IPS DF 6.9 (cell line): ENCODE measurements at places on chromosomes 12 and 14.

DNA sequence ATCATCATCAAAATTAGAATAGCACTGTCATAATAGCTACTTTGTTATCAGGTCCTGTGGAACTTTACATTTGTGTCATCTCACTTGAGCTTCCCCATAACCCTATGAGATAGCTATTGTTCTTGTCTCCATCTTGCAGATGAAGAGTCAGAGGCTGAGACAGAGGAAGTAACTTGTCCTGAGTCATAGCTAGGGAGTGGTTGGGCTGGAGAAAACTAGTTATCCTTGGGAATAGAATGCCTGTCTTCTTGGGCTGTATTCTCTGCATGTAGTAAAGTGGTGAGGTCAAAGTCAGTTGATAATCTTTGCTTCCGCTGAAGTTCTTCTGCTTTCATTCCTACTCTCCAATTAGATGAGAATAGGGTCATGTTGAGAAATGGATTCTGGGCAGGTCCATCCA, 117.0 kb downstream of the SMOC1 start:
- DNase-seq, result no peak

- no peak for DNase-seq
These were observed 862 bp downstream of the HMGA2 start for GRCh38 chr12:65825183-65825506.

- DNase-seq, result no peak
These were observed 8.3 kb downstream of the OR4K17 start for GRCh38 chr14:20118795-20119194.

DNA sequence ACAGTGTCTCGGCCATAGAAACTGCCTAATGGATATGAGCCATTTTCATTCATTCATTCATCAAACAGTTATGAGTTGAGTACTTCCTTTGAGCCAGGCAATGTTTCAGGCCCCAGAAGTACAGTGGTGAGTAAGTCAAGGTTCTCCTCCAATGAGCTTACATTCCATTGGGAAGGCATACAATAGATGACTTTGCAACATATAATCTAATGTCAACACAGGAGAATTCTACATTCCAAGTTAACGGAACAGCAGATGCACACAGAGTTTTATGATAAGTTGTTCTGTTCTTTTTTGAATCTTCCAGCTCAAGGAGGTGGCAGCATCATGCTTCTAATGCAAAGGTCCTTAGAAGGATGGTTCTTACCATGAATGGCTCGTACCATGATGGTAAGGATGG, 3.2 kb upstream of the RFC5 start:
- DNase-seq, result no peak

- DNase-seq, result no peak
These were observed 200.6 kb downstream of the CCDC91 start for GRCh38 chr12:28390761-28391385.

DNA sequence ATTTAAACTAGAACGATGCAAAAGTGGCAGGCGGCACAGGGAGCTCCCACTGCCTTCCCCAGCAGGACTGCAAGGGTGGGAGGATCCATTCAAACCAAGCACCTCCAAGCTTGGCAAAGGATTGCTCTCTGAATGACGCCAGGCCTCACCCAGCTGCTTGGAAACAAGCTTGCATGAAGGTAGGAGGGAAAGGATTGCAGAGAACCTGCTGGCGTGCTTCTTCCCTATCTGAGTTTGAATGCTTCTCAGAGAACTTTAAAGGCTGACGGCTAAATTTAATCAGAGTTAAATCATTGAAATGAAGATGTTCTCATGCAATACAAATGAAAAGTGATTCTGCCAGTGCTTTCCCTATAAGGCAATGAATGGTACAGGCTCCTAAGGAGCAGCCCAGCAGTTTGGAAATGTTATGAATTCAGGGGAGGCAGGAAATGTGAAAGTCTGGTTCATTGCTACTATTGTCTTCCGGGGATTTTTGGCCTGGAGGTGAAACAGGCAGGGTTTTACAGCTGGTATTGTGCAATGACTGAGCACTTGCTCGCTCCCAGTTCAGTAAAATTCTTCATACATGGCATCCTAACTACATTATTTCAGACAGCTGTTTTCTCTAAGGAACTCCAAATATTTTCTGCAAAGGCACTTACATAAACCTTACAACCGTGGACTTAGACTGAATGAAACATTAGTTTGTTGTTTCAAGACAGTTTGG, 31.9 kb upstream of the DUSP6 start:
- DNase-seq, result no peak

- no peak for DNase-seq
These were observed 222.4 kb upstream of the AMIGO2 start for GRCh38 chr12:47302111-47302671.

GRCh38 chr12:49873361-49873934, 30.3 kb downstream of the FAIM2 start:
- DNase-seq, result no peak

GRCh38 chr12:5430641-5431603, 986 bp upstream of the NTF3 start:
- no peak for DNase-seq

- DNase-seq, result no peak
These were observed 715 bp upstream of the RAP1B start for GRCh38 chr12:68609998-68610369.
